ENCODE measurements at places on chromosomes 3 and 15. TPM values are rescaled to one million over a fixed set of nuclear protein-coding genes. Genes with fewer than 3 reads are reported as not detected.

DNA sequence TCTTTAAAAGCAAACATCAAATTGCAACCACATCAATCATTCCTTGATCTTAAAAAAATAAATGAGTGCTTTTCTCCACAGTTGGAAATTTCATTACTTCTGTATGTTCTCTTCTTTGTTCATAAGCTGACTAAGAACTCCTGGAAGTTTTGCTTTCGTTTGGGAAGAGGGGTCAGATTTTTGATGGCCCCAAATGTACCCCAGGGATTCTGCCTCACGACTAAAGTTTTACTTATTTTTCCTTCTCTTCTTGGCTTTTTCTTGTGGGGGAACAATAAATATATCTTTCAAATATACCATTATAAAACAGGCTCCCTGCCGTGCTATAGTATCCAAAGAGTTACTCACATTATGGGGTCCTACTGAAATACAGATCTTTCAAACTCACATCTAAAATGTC, 215.0 kb upstream of the CDIN1 start:
- no peak for DNase-seq

IL20RB gene
- total RNA-seq: 4.4 TPM

DNA sequence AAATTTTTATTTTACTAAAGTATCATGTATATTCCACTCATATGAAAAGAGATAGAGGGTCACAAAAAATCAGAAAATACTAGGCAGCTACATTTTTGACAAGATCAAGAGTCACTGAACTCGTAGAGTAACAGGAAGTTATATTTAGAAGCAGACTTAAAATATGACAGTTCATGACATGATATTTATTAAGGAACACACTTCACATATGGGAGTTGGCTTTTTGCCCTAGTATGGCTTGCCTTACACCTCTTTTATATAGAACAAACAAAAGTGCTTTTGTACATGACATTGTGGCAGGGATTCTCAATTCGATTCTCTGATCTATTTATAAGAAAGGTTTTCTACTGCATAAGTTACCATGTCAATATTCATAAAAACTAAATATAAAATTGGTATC, 80.1 kb upstream of the GBE1 start:
- DNase-seq: no peak

- no peak for DNase-seq
These were observed 3.2 kb upstream of the TEX9 start for GRCh38 chr15:56361987-56362386.

DNA sequence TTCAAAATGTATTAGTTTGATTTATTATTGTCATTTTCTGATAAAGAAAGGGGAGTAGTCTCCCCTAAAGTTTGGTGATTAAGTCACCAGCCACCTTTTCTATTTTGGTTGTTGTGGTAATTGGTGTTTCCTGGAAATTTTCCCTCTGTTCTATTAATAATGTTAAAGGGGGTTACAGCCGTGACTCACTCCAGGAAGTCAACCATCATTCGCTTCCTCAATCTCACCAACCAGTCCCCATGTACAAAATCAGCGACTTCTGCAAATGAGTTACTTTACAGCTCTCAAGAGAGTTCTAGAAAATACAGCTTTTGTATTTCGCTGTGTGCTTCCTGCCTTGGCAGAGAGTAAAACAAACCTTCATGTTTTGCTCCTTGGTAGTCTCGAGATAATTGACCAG, 285.1 kb downstream of the LPP start:
- no peak for DNase-seq
